Stimulated activated CD4-positive, alpha-beta T cell treated with anti-CD3 and anti-CD28 coated beads, Interleukin-15, amount 100 ng/mL, for 48 hours (primary cell): ENCODE measurements at places on chromosomes 3 and 15.
A peak's percentile ranks its signal among the peaks of the same experiment; 100 is the strongest.

DNA sequence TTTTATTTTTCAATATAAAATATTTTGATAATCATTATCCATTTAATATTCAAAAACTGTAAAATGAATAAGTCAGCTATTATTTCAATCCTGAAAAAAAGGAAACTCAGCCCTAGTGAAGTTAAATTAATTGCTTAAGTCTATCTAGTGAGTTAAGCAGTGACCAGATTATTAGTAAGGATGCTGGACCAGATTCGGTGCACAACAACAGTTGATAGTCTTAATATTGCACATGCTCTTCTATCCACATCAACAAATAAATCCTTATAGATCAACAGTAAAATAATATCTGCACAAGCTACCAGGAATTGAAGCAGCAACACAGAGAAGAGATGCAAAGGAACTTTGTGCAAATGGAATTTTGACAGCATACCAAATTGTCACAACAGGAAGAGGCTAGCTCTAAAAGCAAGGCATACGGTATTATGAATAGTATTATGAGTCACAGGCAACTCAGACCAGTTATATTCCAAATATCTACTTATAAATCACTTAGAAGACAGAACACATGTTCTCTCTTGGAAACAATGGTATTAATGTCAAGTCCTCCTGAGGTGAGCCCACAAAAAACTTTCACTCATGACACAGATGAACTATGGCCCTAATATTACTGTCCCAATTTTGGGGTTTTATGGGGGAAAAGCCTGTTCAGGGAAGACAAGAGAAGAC lies 24.9 kb downstream of the VPS13C start:
- no peak for DNase-seq

GRCh38 chr3:156600834-156601233 lies 45.9 kb upstream of the SSR3 start:
- DNase-seq = no peak

GRCh38 chr15:32743411-32744140 lies 25.8 kb downstream of the GREM1 start:
- no peak for DNase-seq

DNA sequence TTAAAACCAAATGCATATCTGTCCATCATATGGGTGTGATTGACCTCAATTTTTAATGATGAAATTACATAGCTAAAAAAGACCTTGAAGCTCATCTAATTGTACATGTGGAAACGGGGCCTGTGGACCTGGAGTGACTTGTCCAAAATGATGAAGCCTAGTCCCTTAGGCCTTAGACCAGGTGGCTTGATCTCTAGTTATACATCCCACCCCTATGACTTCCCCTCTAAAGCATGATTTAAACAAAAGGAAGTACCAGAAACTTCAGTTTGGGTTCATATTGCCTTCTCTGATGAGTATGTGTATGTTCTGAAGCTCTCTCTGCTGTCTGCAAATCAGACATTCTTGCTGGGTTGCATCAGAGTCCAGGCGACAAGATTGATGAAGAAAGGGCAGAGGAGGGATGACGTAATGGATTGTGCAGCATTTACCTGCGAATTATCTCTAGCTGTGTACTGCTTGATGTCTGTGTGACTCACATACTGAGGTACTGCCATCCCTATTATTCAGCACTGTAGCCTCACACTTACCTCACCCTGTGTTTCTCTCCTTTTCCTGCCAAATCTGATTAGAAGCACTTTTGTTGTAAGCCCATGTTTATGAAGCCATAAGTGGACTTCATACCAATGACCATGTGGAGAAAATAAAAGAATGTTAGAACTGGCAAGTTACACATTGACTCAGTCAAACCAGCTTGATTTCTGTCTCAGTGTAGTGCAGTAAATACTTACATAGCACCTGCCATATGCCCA lies 111.5 kb downstream of the FILIP1L start:
- DNase-seq = no peak

DNA sequence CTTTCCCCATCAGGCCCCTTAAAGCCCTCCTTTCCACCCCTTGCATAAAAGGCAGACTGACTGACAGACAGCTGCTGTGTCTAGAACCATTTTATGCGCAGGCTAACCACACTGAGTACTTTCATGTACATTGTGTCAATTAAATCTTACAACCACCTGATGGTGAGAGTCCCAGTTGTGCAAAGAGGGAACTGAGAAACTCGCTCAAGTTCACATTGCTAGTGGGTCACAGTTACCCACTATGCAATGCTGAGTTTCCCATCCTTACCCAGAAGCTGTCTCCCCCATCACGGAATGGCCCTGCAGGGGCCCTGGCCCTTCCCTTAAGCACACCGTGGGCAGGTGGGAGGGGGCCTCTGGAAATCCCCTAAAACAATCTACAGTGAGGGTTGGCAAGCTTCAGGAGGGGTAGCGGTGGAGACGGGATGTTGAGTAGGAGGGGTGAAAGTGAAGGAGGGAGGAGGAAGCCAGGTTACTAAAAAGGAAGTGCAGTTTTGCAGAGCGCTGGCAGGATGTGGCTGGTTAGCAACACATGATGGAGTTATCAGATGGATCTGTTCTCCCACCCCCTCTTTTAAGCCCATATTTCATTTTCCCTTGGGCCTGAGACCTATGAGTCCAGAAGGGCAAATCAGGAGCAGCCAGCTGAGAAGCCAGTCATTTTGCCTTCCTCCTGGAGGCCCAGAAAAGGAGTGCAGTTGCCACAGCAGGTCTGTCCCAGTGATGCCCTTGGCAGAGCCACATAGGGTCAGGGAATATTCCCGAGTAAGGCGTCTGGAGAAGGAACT lies 30.0 kb downstream of the STARD5 start:
- DNase-seq = peak; percentile 68

DNA sequence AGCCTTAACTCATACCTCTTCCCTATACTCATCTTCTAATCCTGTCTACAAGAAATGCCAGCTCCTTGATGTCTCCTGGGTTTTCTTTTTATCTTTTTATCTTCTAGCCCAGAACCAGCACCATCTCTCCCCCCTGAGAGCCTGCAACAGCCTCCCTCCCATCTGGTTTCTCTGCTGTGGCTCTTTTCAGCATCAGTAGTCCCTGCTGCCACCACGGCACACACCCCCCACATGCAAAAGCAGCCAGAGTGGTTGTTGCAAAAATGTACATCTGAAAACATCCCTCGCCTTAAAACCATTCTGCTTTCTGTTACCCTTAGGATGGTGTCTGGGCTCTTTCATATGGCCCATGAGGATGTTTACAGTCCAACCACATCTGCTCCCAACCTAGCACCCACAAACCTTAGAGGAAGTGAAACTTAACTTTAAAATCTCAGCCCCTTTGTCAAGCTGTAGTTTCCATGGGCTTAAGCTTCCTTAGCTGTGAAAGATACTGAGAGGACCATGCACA lies 775 bp downstream of the TTC21A start:
- DNase-seq = no peak

DNA sequence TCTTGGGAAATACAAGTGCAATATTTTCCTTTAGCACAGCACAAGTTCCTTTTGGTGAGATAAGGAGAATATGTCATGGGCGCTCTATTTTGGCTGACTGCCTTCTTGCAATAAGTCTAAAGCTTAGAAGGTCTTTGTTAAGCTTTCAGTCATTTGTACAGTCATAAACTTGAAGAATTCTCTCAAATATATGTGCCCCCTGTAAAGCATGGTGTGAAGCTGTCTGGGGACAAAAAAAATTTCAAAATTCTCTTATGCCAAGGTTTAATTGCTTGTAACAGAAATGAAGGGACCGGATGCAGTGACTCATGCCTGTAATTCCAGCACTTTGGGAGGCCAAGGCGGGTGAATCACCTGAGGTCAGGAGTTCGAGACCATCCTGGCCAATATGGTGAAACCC lies 21.7 kb upstream of the ARID3B start:
- DNase-seq = no peak

- no peak for DNase-seq
Observed at GRCh38 chr3:138569090-138569489, 25.0 kb downstream of the CEP70 start.

- DNase-seq = no peak
Observed at GRCh38 chr3:41304593-41304992, 105.3 kb downstream of the CTNNB1 start.

DNA sequence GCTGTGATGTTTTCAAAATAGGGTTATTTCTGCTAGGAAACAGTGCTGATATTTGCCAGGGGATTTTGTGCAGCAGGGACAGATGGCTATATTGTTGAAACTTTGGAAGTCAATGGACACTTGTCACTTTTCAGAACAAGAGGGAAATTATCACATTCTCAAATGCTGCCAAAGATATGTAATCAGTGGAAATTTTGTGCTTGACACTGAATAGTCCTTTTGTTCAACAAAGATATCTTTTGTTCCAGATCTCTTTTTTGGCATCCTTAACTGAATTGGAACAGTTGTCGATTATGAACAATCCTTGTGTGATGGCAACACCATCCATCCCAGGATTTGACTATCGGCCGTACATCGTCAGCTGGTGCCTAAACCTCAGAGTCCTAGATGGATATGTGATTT lies 7.8 kb downstream of the CEP97 start:
- DNase-seq = no peak

DNA sequence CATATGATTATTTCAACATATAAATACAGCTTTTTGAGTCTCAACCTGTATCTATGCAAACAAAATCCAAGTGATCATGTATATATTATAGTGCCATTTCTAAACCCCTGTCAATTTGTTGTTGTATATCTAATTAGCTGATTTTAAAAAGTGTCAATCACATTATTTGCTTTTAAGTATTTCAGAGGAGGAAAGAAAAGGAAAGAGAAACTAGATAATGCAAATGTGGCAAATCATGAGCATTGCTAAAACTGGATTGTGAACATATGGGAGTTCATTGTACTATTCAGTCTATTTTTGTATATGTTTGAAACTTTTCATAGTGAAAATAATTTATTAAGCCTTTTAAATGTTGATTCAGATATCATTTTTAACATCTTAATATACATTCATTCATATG lies 190.7 kb downstream of the ZIC4 start:
- DNase-seq = no peak

GRCh38 chr3:7536921-7537320 lies 676.0 kb downstream of the GRM7 start:
- no peak for DNase-seq

DNA sequence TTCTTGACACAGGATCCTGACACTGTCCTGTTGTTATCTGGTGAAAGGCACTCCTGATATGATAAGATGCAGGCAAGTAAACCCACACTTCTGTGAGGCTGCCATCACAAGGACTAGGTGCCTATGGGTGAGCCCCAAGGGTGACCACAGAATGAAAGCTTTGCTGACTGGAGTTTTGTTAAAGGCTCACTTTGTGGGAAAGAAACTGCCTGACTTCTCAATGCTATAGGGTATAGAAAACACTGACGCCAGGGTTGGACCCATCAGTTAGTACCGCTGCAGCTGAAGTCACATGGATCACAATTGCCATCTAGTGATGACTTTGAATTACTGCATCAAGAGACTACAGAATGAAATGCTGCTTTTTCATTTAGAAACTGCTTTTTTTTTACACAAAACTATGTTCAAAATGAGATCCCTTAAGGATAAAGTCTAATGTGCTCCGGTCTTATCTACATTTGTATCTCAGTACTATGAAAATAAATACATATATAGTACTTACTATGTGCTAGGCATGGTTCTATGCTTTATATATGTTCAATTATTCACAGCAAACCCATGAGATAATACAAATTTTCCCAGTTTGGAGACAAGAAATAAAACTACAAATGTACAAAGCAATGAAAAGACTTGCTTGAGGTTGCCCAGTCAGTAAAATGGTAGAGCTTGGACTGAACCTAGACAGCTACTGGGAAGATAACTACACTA lies 64.2 kb upstream of the CMSS1 start:
- peak; percentile 2 for DNase-seq

DNA sequence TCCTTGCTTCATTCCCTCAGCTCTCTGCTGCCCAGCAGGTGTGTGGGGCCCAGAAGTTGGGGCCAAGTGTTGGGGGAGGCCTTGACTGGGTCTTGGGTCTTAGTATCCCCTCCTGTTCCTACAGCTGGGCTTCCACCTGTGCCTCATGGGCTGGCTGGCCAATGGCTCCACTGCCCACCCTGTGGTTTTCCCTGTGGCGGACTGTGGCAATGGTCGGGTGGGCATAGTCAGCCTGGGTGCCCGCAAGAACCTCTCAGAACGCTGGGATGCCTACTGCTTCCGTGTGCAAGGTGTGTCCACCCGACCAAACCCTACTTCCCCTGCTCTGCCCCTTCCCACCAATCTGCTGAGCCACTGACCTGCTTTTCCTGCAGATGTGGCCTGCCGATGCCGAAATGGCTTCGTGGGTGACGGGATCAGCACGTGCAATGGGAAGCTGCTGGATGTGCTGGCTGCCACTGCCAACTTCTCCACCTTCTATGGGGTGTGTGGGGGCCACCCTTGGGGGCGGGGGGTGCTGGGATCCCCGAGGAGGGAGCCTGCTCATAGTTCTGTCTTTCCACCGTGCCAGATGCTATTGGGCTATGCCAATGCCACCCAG lies 10.9 kb downstream of the NT5DC2 start:
- no peak for DNase-seq

GRCh38 chr3:151581035-151581434 lies 120.2 kb upstream of the IGSF10 start:
- DNase-seq = no peak

GRCh38 chr3:126685493-126685892 lies 18.5 kb upstream of the CHCHD6 start:
- DNase-seq = no peak

GRCh38 chr3:48429317-48429959 lies 448 bp downstream of the PLXNB1 start:
- peak; percentile 41 for DNase-seq

GRCh38 chr15:72796210-72796514 lies 12.6 kb upstream of the ADPGK start:
- DNase-seq = no peak

DNA sequence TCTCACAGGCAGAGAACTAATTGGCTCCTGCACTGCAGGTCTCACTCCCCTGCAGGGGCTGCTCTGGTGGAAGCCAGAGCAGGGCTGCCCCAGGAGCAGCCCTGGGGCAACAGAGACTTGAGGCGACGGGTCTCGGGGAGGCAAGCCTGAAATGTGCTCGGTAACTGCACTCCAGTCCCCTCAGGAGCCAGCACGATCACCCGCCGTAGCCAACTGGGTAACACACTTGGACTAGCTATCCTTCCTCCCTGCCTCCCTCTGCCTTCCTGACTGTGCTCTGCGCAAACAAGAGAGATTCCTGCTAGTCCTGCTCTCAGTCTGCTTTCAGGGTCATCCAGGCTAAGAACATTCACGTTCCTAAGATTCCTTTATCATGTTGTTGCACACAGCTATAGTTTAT lies 140.7 kb upstream of the NSMCE3 start:
- DNase-seq = no peak

DNA sequence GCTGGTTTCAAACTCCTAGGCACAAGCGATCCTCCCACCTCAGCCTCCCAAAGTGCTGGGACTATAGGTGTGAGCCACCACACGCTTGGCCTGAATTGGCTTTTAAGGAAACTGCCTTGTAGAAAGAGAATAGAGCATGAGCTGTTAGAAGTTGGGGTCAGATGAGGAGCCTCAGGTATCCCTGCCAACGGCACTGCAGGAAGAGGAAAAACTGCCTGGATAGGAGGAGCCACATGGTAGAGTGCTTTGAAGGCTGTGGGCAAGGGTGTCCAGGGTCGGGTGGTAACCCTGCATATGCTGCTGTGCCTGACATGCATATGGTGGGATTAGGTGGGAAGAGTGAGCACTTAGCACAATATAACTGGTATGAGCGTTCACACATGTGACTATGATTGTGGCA lies 55.0 kb downstream of the BSN start:
- no peak for DNase-seq

- DNase-seq = no peak
Observed at GRCh38 chr3:87801409-87801808, 257.4 kb downstream of the CGGBP1 start.

- DNase-seq = no peak
Observed at GRCh38 chr3:39532777-39533176, 65.3 kb downstream of the MOBP start.

GRCh38 chr15:39438799-39439592 lies 141.9 kb upstream of the THBS1 start:
- DNase-seq = no peak
